ENCODE measurements at places on chromosomes 6 and 20. TPM values are rescaled to one million over a fixed set of nuclear protein-coding genes. Genes with fewer than 3 reads are reported as not detected.

Gene TRIM10
- not detected for total RNA-seq

Gene NKX2-2
- 11.9 TPM for total RNA-seq

Gene OOEP
- total RNA-seq, result not detected

Gene CTAGE9
- not detected for total RNA-seq

Gene CSNK2A1
- 107 TPM for total RNA-seq

Gene PRND
- not detected for total RNA-seq

Gene RSPO3
- 2.6 TPM for total RNA-seq

Gene BANF2
- total RNA-seq, result not detected

Gene TSPO2
- total RNA-seq, result not detected

Gene POM121L2
- 0.52 TPM for total RNA-seq

Gene LINC00237
- not detected for total RNA-seq

Gene MUCL3
- not detected for total RNA-seq

Gene PABPC1L
- total RNA-seq, result 12.3 TPM

Gene HSD17B8
- 4.3 TPM for total RNA-seq

Gene LCA5
- total RNA-seq, result 9.8 TPM

Gene CST2
- not detected for total RNA-seq

Gene MCHR2
- 12.2 TPM for total RNA-seq

Gene VGLL2
- not detected for total RNA-seq

Gene SLPI
- 2.0 TPM for total RNA-seq

Gene PIGU
- total RNA-seq, result 23.9 TPM

Gene TREML2
- total RNA-seq, result not detected

Gene NCOA6
- 37.4 TPM for total RNA-seq

Gene ECT2L
- total RNA-seq, result 1.1 TPM

Gene CRISP2
- total RNA-seq, result not detected

Gene TENT5A
- 2.4 TPM for total RNA-seq

Gene ZNF165
- 0.47 TPM for total RNA-seq

Gene OR2B6
- not detected for total RNA-seq

Gene FAM217A
- not detected for total RNA-seq

Gene HLA-DQA1
- total RNA-seq, result 2.8 TPM

Gene GHRH
- not detected for total RNA-seq

Gene TTK
- total RNA-seq, result not detected

Gene SRMS
- not detected for total RNA-seq

Gene RNF182
- 19.4 TPM for total RNA-seq

Gene PHF20
- total RNA-seq, result 63.4 TPM

Gene HUS1B
- 2.4 TPM for total RNA-seq

Gene MOXD1
- 33.1 TPM for total RNA-seq

Gene BMP2
- 3.0 TPM for total RNA-seq

Gene TSHZ2
- 21.9 TPM for total RNA-seq

Gene MCCD1
- total RNA-seq, result not detected

Gene PROCR
- 2.2 TPM for total RNA-seq

Gene ZGPAT
- 35.9 TPM for total RNA-seq

Gene HLA-DRB1
- 34.0 TPM for total RNA-seq

Gene CRYBG1
- total RNA-seq, result 1.3 TPM

Gene WRNIP1
- 51.9 TPM for total RNA-seq

Gene SOBP
- total RNA-seq, result 59.7 TPM

Gene C6orf58
- total RNA-seq, result not detected

Gene ZBTB46
- total RNA-seq, result 15.7 TPM

Gene FNDC1
- not detected for total RNA-seq

Gene RPL10A
- 409 TPM for total RNA-seq

Gene EBF4
- total RNA-seq, result 32.9 TPM

Gene SLC17A2
- total RNA-seq, result not detected

Gene DDX43
- total RNA-seq, result not detected

Gene CYP21A2
- 1.2 TPM for total RNA-seq

Gene BNIP5
- total RNA-seq, result 0.18 TPM

Gene SLC17A1
- not detected for total RNA-seq

Gene PRSS16
- total RNA-seq, result 6.6 TPM

Gene HS3ST5
- total RNA-seq, result 11.0 TPM

Gene PKHD1
- 0.08 TPM for total RNA-seq

All from dorsolateral prefrontal cortex (tissue), 122 donors.